ENCODE measurements at places on chromosomes 11 and 22. TPM values are rescaled to one million over a fixed set of nuclear protein-coding genes. Genes with fewer than 3 reads are reported as not detected.

CST6 gene
- 1.1 TPM for total RNA-seq

FAM180B gene
- 0.36 TPM for total RNA-seq

DNA sequence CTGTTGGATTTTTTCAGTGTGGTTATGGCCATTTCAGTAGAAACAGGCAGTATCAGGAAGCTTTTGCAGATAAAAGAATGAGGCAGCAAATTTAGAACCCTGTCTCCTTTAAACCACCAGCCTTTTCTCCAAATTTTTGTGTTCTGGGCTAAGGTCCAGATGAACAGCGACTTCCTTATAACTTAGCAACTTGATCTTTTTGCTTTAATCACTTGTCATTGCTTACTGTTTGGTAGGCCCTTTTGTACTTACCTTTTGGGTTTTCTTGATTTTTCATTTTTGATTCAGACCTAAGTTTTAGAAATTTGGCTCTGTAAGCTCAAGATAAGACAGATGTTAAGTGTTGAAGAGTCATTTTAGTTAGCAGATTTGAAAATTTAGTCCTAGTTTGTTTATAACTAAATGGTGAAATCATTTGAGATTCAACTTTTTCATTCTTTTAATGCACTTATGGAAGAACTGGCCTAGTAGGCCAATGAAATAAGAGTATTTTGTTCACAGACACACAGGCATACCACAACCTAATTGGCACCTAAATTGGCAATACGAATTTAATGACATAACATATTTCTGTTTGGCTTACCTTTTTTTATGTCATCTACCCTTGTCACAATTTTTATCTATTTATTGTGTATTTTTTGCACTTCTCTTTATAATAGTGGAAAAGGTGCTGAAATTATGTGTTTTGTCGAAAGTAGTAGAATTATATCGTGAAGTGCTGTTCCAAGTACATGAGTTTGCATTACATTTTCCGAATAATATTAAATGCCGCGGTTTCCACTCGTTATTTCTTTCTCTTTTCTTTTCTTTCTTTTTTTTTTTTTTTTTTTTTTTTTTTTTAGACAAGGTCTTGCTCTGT is 2.1 kb downstream of the RTN3 start:
- H3K36me3 ChIP-seq = no peaks in the 10 kb centered on the region
- H3K4me1 ChIP-seq = peaks cover 38% of the 10 kb centered on the region
- peak overlapping the region; percentile 85 for H3K4me3 ChIP-seq

DNA sequence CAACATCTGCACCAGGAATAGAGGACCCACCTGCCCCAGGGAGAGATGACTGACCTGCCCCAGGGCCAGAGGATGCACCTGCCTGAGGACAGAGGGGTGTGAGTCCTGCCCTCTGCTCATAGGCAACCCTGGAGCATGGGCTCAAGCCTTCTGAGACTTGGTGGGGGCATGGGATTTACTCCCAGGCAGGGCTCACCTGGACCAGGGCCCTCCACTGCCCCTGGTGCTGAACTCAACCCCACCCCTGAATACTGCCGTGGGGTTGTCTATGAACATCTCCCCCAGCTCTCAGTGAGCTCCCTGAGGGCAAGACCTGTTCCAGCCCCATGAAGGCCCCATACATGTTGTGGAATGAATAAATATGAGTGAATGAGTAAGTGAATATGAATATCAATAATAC is 33.8 kb upstream of the MUC5AC start:
- H3K27ac ChIP-seq = no peak overlapping the region
- DNase-seq = no peak
- peaks cover 22% of the 10 kb centered on the region for H3K27me3 ChIP-seq
- H3K4me3 ChIP-seq = no peak overlapping the region

DNA sequence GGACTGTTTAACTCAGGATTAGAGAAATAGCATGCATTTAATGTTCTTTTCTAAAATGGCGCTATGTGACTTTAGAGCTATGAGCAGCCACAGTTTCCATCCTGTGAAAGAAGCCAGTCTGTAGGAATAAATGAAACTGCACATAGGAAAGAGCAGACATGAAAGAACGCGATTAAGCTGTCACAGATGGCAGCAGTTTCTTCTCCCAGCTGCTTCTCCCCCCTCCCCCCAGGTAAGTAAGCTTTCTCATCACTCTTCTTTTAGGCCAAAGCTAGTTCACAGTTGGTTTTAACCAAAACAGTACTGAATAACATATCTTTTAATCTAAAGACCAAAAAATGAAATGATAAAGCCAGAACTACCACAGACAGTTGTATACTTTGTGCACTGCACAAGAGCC is 266.4 kb downstream of the KCNA4 start:
- no peak for DNase-seq
- H3K27ac ChIP-seq = no peak overlapping the region
- H3K27me3 ChIP-seq = peaks cover 5% of the 10 kb centered on the region
- H3K4me1 ChIP-seq = peaks cover 2% of the 10 kb centered on the region
- H3K4me3 ChIP-seq = no peak overlapping the region

Measured in mesothelial cell of epicardium (in vitro differentiated cells).